Activated CD4-positive, alpha-beta T cell treated with anti-CD3 and anti-CD28 coated beads, Interleukin-2, Interleukin-4, amounts not matched to agents 100 ng/mL and 50 ng/mL, durations not matched to agents 16 hours and 8 hours (primary cell): ENCODE measurements at places on chromosomes 7 and 10.

DNA sequence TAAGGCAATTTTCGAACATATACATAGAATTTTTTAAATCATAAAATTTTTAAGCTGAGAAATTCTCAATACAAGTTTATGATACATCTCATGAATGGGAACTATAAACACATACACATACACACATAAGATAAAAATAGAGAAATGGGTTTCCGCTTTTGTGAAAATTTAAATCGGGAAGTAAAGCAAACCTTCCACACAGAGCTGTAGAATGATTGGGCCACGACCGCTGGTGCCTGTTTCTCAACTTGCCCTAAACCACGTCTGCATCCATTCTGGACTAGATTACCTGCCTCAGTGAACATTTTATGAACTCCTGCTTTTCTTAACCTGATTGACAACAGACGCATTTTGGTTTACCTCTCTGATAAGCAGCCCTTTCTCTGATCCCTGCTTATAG, 264.4 kb downstream of the SKAP2 start:
- DNase-seq: no peak

GRCh38 chr10:17375936-17376584, 78.3 kb downstream of the ST8SIA6 start:
- DNase-seq: peak; percentile 30

- no peak for DNase-seq
Observed at GRCh38 chr7:105246679-105247078, 142.0 kb downstream of the SRPK2 start.

- DNase-seq: no peak
Observed at GRCh38 chr7:141397236-141398163, 153.7 kb upstream of the AGK start.

DNA sequence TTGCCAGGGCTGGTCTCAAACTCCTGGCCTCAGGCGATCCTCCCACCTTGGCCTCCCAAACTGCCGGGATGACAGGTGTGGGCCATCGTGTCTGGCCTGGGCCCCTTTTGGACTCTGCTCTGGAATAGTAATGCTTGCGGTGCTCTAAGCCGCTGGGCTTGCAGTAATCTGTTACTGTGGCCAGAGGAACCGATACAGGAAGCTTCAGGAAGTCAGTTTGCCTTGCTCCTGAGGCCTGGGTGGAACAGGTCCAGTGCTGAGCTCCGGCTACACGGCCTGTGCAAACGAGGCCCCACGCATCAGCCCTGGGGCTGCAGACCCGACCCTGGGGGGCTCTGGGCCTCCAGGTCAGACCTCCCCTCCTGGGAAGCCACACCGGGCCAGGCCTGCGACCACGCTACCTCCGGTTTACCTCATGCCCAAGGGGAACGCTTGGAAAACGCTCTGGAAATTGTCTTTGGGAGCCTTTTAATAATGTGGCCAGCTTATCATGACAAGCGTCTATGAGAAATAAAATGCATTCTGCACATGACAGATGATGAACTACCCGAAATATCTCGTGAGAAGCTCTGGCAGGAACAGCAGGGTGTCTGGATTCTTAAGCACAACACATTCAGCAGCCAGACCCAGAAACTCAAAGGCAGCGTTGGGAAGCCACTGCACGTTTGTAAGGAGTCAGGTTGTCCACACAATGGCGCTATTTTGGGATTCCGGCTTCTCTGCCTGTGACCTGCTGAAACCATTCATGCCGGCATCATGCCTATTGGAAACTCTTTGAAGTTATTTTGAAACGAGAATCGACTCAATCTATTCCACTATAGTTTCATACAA, 10.1 kb upstream of the ADAP1 start:
- no peak for DNase-seq

DNA sequence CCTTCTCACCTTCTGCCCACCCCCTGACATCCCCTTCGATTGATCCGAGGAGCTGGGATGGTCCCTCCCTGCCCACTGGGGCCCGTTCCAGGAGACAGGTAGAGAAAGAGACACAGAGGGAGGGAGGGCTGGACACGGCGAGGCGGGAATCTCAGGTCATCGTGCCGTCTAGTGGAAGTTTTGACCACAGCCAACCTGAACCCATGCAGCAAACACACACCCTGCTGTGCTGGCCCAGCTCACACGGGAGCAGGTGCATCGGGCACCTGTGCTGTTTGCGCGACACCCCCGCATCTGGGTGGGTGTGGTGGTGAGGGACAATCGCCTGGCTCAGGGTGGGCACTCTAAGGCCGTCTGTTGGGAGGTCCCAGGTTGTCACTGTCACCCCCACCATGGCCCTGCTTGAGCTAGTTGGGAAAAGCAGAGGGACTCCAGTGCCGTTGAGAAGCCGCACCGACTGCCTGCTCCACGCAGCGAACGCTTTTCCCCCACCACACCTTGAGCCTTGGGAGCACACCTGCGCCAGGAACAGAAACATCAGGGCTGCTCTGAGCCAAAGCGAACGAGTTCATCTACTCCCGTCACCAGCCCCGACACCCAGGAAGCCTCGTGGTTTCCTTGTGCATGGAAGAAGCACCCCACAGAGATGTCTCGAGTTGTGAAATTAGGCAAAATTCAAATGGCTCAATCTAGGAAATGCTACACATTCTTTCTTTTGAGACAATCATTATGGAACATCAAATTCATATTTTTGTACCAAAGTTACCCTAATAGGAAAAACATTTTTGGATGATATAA, 285.8 kb downstream of the DNAJB6 start:
- DNase-seq: no peak

DNA sequence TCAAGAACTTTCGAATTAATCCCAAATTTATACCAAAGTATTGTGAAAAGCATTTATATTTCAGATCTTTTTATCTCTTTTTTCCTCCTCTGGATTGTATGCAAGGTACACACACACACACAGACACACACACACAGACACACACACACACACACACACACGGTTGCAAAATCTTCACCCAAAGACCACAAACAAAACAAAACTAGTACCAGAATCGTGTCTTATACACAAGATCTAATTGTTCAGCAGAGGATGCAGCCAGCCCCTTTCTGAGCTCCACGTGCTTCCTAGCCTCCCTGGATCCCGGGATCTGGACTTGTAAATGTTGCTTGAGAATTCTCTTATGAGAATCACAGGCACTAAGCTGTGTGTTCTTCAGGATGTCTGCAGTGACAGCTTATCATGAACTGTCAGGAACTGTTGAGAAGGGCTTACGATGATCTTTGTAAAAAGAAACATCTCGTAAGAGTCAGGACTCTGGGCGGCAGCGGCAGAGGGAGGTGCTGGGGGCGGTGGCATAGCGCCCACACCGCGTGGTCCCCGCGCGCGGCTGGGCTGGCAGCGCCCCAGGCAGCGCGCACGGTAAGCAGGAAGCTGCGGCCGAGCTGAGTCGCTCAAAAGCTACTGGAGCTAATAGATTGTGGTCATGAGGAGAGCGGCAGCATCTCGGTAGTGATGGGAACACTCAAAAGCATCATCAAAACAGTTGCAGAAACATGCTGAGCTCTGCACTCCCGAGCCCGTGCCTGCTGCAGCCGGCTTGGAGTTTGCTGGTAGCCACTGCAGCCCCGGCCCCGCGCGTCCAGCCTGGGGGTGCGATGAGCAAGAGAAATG, 277.6 kb downstream of the GATA3 start:
- DNase-seq: peak; percentile 95

- DNase-seq: no peak
Observed at GRCh38 chr7:142088022-142088714, 23.4 kb upstream of the MGAM2 start.

GRCh38 chr7:68425377-68425776, 1172.9 kb upstream of the AUTS2 start:
- DNase-seq: no peak

DNA sequence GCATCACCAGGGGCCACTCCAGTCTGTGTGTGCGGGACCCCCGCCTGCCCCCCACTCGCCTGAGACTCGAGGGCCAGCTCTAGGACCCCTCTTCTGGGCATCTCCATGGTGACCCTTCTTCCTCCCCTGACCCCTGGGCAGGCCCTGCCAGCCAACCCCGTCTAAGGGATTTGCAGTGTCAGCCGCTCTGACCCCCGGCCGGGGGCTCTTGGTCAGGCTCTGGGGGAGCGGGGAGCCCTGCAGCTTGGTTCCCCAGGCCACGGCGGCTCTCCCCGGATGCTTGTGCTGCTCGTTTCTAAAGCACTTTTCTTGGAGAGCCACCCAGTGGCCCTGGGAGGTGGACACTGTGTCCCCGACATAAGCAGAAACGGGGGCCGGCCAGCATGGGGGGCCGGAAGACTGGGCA, 5.3 kb downstream of the TTYH3 start:
- DNase-seq: no peak

DNA sequence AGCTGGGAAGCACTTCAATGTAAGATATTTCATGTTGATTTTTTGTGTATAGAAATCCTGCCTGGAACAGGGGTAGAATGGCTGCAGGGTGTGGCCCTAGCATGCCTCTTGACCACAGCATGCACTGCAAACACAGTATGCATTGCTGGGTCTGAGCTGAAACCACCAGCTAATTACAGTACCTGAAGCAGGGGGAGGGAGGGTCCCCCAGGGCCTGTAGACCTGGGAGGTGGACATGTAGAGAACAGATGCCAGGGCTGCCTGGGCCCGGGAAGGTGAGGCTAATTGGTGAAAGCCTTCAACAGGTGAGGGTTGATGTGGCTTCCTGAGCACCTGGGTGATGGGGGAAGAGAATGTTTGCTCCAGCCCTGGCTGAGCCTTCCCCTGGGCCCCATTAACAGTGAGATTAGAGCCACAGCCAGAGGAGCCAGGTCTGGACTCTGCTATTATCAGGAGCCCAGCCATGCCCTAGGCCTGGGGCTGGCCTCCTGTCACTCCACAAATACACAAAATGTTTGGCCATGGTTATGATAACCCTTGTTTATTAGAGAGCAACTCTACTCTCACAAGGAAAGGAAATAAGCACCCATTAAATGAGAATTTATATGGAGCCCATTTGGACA, 83.3 kb downstream of the PLXNA4 start:
- DNase-seq: no peak

GRCh38 chr10:52659085-52659484, 113.5 kb downstream of the MBL2 start:
- DNase-seq: no peak

DNA sequence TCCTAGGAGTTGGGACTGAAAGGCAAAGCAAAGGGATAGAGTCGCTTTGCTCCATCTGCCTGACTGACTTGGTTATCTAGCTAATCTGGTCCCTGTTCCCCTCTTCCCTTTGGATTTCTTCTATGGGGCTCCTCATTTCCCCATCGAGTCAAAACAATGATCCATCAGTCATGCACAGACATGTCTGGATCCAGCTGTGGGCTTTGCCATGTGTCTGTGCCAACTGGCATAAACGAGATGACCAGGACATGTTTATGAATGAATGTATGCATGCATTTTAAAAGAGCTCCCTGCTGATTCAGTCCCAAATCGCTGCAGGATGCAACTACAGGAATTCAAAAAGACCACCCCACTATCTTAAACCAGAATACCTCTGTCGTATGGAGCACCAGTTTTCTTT, 122.0 kb downstream of the ARL4A start:
- no peak for DNase-seq

GRCh38 chr10:43057831-43058340, 19.0 kb upstream of the RET start:
- no peak for DNase-seq
